ENCODE measurements at places on chromosomes 5 and 9. TPM values are rescaled to one million over a fixed set of nuclear protein-coding genes. Genes with fewer than 3 reads are reported as not detected.

Gene INSL4
- not detected for total RNA-seq

Gene TRIM36
- 0.71 TPM for total RNA-seq

Gene TTC39B
- total RNA-seq = 16.1 TPM

Gene ATP10B
- 15.2 TPM for total RNA-seq

Gene POMT1
- 11.3 TPM for total RNA-seq

Gene SLC6A7
- total RNA-seq = not detected

Gene TRIP13
- total RNA-seq = 1.0 TPM

Gene NDOR1
- 5.8 TPM for total RNA-seq

Measured in nasal cavity respiratory epithelium epithelial cell of viscerocranial mucosa (primary cell).